Activated CD8-positive, alpha-beta memory T cell treated with anti-CD3 and anti-CD28 coated beads for 4 hours (primary cell): ENCODE measurements at places on chromosomes 16 and 17.

GRCh38 chr17:66842959-66843358, 8.0 kb downstream of the CACNG5 start:
- DNase-seq = no peak

DNA sequence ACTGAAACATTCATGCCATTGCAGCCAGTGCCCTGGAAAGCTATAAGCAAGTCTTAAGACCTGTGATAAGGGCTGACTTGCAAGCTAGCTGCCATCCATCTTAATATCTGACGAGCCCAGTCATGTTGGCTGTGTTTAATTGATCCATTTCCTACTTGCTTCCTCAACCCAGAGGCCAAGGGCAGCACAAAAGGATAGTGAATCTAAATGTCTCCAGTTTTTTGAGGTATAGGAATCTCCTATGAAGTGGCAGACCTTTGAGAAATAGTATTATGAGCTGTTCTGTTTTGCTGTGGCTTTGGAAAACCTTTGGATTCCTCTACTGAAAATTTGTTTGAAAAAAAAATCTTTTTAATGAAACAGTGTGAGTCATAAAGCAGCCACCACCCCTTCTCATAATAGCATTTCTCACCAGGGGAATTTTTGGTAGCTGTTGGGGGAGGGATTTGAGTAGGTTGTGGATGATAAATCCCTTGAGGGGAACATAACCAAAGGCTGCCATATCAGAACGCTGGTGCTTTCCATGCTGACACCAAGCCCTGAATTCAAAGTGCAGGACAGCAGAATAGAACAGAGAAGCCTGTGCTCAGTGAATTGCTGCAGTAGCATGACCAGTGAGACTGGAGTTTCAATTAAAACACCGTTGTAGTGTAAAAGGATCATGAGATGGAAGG, 12.9 kb downstream of the ZNRF1 start:
- no peak for DNase-seq

DNA sequence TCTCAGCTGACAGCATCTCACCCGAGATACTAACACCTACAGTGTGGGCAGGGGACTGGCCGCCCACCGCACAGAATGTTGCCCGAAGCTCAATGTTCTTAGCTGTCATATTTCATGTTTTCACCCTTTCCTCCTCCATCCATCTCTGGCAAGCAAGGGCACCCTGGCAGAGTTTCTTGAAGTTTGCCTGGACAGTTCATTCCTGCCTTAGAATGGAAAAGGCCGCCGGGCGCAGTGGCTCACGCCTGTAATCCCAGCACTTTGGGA, 37.6 kb upstream of the TEX2 start:
- DNase-seq = no peak

DNA sequence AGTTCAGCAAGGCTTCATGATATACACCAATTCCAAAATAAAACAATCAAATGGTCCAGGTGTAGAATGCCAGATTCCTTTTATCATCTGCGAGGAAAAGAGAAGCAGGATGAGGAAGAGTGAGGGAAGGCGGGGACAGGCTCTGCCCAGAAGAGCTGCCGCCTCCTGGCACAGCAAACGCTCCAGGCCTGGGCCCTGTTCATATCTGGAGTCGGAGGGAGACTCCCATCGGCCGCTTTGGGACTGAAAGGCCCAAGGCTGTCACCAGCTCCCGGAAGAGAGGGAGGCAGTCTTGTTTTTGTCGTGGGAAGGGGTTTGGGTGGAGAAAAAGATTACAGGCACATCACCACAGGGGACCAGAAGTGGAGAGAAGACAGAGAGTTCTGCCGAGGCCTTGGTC, 29.0 kb upstream of the SLC25A19 start:
- no peak for DNase-seq

DNA sequence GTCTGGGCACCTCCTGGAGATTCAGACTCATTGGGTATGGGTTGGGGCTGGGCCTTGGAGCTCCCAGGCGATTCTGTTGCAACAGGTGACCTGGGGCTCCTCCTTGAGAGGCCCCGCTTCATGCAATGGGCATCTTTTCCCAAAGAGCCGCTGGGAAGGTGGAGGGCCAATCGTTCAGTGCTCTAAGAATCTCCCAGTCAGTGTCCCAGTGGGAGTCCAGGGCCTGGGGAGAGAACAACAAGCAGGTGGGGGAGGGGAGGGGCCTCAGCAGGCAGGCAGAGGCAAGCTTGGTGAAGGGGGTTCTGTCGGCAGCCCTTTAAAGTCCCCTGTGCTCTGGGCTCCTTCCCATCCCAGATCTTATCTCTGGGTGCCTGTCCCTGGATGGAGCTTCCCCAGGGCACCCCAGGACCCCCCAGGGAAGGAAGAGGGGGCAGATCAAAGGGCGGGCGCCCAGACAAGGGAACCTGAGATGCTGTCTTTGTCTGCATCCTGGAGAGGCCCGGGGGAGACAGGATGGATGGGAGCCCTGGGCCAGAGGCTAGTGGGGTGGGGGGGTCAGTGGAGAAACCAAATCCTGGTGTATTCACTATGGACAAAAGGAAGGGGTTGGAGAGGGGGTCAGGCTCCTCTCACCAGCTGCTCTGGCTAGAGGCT, 30.5 kb upstream of the NXPH3 start:
- DNase-seq = no peak

DNA sequence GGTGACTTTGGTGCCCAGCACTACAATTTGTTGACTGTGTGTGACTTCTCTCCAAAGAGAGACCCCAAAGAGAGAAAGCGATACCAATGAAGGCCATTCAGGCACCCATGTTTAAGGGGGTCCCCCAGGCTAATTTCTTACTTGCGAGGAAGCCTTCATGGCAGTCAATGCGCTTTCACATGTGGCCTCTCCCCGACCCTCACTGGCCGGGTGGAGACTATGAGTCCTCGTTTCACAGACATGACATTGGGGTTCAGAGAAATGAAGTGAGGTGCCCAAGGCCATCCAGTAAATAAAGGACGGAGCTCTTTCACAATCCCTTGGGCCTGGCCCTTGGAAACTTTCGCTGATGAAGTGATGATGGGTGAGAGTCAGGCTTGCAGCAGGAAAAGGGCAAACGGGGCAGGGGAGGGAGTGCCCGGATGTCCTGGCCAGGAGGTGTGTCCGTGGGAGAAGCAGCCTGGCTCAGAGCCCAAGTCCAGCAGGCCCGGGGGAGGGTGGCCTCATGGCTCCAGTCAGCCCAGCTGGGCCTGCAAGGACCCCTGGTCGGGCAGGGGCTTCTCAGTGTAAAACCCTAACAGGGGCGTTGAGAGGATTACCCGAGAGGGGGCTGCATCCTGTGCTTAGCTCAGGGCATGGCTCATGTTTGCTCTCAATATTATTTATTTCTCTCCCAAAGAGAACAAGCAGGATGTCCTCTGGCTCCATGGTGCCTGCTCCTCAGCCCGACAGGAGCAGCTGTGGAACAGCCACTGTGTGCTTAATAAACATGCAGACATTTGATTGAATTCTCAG, 14.7 kb downstream of the TBX2 start:
- DNase-seq = no peak

DNA sequence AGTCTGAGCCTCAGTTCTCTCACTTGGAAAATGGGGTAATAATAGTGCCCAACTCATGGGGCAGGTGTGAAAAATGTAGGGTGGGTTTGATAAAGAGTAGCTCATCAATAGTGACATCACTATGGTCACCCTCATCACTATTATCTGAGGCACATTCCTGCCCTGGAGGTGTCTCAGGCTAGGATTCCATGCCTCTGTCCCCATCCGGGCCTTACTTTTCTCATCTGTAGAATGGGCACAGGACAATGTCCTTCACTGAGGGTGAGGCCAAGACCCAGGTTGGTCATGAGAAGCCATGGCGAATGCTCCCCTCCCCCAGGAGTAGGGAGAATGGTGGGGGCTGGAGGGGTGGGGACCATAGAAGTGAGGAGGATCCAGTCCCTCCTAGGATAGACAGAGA, 30.5 kb downstream of the MYO15A start:
- no peak for DNase-seq

GRCh38 chr17:39170109-39170508, 4.1 kb upstream of the ARL5C start:
- DNase-seq = no peak

GRCh38 chr16:84683691-84684591, 15.9 kb upstream of the USP10 start:
- DNase-seq = no peak

DNA sequence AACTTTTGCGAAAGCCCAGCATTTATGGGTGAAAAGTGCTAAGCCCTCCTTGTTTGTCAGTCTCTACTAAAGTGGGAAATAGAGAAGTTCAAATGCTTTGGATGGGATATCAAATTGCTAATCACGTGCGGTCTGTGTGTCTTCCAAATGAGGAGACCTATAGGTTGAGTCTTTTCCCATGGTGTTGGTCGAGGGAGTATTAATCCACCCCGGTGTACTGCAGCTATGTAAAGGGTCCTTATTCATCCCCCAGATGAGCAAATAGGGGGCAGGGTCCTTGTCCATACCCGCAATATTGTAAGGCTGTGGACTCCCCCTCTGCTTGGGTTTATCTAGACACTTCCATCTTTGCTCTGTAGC, 14.6 kb downstream of the KIAA0513 start:
- no peak for DNase-seq

- DNase-seq = no peak
Measured at GRCh38 chr17:67575325-67575724, 142.4 kb upstream of the NOL11 start.

GRCh38 chr16:70523743-70524398, at the start of gene SF3B3:
Gene SF3B3 (plus strand): TSS chr16:70523816. CDS start chr16:70526657, 2,841 bp downstream.
- peak; percentile 43 for DNase-seq

GRCh38 chr16:28309811-28310311, 17.5 kb downstream of the SBK1 start:
- peak; percentile 89 for DNase-seq

GRCh38 chr17:74739227-74739831, 2.3 kb downstream of the RAB37 start:
- DNase-seq = no peak

DNA sequence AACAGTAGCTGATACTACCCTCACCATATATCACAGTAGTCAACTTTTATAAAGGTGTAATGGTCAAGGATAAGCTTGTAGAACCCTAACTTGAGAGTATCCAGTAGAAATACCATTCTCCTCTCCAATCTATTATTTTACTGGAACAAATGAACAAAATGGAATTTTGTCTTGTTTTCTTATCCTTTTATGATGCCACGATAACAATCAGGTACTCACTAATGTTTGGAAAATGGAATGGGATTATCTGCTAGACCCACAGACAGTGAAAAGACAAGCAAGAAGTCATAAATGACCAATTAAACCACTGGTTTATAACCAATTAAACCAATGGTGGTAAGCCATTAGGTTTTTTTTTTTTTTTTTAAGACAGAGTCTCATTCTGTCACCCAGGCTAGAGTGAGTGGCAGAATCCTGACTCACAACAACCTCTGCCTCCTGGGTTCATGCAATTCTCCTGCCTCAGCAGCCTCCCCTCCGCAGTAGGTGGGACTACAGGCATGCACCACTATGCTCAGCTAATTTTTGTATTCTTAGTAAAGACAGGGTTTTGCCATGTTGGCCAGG, 10.4 kb downstream of the GPATCH8 start:
- DNase-seq = no peak

GRCh38 chr17:15944759-15945526, at the start of gene ADORA2B:
Gene ADORA2B (plus strand): TSS chr17:15945130. CDS start chr17:15945249, 119 bp downstream.
- peak; percentile 18 for DNase-seq

DNA sequence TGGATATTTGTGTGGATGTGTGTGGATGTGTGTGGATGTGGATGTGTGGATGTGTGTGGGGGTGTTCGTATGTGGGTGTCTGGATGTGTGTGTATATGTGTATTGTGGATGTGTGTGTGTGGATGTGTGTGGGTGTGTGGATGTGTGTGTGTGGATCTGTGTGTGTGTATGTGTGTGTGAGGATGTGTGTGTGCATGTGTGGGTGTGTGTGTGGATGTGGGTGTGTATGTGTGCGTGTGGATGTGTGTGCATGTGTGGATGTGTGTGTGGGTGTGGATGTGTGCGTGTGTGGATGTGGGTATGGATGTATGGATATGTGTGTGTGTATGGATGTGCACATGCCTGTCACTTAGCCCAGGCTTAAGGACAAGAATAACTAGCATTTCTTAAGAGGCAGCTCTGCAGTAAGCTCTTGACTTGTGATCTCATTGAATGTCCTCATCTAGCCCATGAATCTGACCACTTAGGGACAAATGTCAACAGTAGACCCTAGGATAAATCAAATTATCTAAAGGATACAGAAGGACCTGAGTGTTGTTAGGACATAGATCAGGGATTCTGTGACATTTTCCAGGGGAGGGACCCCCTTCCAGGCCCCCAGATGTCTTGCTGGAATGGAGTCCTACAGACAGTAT, 83.5 kb downstream of the BMERB1 start:
- DNase-seq = no peak

- DNase-seq = no peak
Measured at GRCh38 chr17:5672815-5673430, 88.6 kb upstream of the NLRP1 start.

GRCh38 chr16:8430401-8430800, 159.9 kb downstream of the TMEM114 start:
- no peak for DNase-seq

DNA sequence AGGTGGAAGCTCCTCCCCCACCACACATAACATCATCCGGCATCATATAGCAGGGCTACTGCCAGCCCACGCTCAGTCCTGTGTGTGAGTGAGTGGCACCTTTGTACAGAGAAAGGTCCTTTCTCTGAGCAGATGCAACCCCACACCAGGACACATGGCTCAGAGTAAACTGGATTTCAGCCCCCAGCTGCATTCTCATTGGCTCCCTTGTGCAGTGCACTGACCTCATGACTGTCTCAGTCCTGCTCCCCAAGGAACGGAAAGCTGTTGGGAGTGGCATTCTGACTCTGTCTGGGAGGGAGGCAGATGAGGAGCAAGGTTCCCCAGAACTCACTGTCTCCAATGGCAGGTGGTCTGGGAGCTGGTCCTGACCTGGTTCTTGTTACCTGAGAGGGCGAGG, 244.1 kb downstream of the PHKB start:
- DNase-seq = no peak

DNA sequence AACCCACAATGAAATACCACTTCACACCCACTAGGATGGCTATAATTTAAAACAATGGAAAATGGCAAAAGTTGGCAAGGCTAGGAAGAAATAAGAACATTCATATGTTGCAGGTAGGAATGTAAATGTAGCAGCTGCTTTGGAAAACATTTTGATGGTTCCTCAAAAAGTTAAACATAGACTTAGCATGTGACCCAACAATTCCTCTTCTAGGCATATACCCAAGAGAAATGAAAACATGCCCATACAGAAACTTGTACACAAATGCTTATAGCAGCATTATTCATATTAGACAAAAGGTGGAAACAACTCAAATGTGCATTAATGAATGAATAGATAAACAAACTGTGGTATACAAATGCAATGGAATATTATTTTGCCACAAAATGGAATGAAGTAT, 36.1 kb downstream of the MEOX1 start:
- no peak for DNase-seq

GRCh38 chr17:75364078-75364477, 41.4 kb downstream of the GRB2 start:
- DNase-seq = no peak

DNA sequence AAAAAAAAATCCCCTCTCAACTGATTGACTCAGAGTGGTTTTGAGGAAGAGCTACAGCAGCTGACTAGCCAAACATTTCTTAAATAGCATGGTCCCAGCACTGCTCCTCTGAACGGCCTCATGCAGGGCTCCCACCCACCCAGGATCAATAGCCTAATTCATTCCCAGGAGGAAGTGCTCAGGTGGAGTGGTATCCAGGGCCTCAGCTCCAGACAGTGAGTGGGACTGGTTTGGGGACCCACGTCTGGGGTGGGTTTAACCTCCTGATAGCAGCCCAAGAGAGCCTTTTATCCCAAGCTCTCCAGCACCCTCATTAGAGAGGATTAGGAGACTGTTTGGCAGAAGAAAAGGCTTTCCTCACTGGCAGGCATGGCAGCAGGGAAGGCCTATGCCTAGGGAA, 68.5 kb upstream of the CDH5 start:
- DNase-seq = no peak

- no peak for DNase-seq
Measured at GRCh38 chr17:14780097-14780651, 479.3 kb downstream of the HS3ST3B1 start.
